ENCODE measurements at places on chromosomes 2 and 18. TPM values are rescaled to one million over a fixed set of nuclear protein-coding genes. Genes with fewer than 3 reads are reported as not detected.

DNA sequence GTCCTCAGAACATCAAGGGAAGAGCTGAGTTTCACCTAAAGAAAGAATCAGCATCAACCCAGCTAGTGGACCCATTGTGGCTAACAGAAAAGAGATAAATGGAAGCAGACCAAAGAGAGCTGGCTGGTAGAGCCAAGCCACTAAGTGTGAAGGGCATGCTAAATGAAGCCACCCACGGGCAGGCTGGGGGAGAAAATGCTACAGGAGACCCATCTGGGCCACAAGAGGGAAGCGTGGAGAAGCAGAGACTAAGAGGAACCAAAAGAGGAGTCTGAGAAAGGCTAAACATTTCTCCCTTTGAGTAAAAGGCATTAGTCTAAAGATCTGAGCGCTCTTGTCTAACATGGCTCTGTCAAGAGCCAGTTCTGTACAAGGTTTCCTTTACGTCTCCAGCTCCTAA is 15.8 kb downstream of the CWC22 start:
- DNase-seq = peak; percentile 22

The GNAL gene
- total RNA-seq = 0.10 TPM

DNA sequence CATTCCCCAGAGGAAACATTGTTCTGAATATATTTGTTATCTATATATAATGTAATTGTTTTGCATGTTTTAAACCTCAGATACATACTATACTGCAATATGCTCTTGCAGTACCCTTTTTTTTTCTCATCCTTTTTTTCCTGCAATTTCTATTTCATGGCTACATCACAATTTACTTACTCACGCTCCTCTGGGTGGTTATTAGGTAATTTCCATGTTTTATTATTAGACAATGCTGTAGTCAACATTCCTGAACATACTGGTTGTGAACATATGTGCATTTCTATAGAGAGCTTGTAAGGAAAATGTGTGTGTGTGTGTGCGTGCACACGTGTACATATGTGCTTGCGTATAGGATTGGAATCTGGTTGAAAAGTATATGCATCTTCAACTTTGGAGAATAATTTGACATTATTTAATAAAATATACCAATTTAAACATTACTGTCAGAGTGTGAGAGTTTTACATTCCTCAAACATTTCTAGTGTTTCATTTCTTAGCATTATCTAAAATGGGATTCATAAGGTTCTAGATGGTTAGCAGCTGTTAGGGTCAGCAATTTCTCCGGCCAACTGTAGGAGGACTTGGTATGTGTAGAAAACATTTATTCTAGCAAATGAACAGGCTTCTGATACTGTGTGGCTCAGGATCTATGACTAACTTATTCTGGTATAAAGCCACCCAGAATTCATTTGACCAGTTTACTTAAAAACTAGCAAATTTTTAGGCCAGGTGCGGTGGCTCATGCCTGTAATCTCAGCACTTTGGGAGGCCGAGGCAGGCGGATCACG is 22.4 kb downstream of the NCOA1 start:
- DNase-seq = no peak

GRCh38 chr2:133123904-133124303 is 444.4 kb downstream of the NCKAP5 start:
- no peak for DNase-seq

The REG3G gene
- total RNA-seq = 0.23 TPM

The RFX8 gene
- 10.6 TPM for total RNA-seq

GRCh38 chr2:236607471-236608187 is 38.0 kb downstream of the ACKR3 start:
- DNase-seq = peak; percentile 26

DNA sequence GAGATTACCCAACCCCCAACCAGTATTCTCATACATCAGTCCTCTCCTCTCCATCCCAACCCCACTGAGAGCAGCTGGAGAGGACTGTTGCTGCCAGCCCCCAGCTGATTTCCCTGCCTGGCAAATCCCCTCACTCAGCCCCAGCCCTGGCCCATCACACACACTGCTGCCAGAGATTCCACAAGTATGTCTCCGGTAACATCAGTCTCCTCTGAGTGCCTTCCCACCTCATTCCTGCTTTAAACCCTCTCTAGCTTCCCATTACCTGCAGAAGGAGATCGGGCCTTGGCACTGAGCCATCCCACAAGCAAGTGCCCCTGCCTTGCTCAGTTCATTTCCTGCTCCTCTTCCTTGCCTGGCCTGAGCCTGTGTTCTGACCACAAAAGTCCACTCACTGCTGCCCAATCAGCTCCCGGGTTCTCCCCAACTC is 50.6 kb upstream of the ZFP36L2 start:
- DNase-seq = peak; percentile 70

- no peak for DNase-seq
Measured at GRCh38 chr2:161115605-161116380, 44.4 kb upstream of the TANK start.

DNA sequence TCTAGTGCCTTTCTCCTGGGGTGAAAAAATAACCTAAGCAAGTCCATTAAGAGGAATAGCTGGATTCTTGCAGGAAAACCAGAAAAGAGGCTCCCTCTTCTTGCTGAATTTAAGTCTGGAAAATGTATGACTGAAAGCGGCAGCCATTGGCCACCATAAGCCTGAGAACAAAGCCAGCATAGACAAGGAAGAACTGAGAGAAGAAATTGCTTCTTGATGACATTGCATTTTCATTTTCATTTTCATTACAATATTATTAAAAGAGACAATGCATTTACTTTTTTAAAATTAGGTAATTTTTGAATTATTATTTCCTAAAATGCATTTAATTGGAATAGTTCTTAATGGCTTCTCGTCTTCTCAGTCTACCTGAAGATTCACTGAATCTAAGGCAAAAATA is 1157.5 kb upstream of the ZEB2 start:
- no peak for DNase-seq

GRCh38 chr2:239544918-239545465 is 144.2 kb upstream of the HDAC4 start:
- DNase-seq = peak; percentile 19

- no peak for DNase-seq
Measured at GRCh38 chr2:222176890-222177289, 121.9 kb downstream of the PAX3 start.

DNA sequence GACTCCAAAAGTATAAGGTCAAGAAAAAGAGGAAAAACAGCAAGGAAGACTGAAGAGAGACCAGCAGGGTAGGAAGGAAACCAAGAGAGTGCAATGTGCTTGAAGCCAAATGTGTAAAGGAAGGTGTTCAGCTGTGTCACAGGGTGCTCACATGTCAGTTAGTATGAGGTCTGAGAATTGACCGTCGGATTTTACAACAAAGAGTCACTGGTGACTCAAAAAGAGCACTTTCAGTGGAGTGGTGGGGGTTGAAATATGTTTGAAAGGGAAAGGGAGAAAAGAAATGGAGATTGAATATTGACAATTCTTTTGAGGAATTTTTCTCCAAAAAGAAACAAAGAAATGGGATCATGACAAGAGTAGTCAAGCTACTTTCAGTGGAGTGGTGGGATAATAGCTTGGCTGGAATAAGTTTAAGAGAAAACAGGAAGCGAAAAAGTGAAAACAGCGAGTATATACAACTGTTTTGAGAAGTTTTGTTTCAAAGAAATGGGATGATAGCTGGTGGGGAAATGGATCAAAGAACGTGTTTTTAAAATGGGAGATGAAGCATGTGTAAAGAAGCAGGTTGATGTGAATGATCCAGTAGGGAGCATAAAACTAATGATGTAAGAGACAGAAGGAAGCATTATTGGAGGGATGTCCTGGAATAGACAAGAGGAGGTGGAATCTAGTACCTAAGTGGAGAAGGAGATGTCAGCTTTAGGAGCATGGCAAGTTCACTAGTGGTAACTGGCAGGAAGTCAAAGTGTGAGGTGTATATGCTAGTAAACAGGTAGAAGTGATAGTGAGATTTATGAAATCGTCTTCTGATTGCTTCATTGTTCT is 3.6 kb upstream of the TSPYL6 start:
- DNase-seq = peak; percentile 38

DNA sequence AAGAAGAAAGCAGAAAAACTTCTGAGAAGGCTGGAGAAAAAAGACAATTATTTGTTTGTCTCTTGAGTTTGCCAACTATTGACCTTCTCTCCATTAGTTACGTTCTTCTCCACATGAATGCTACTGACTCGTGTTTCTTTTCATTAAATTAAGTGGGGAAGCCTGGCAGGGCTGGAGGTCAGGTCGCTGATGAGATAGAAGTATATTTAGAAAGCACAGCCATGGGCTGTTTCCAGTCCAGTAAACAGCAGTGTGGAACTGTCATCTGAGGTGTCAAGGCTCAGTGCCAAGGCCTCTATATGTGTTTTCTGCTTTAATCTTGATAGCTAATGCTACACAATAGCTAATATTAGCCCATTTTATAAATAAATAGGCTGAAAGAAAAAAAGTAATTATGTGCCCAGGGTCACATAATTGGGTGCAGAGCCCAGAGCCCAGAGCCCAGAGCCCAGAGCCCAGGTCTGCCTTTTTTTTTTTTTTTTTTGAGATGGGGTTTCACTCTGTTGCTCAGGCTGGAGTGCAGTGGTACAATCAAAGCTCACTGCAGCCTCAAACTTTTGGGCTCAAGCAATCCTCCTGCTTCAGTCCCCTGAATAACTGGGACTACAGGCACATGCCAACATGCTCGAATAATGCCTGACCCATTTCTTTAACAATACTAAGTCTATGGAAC is 6.3 kb downstream of the MSGN1 start:
- DNase-seq = no peak

The PJVK gene
- 0.47 TPM for total RNA-seq

The FAP gene
- total RNA-seq = not detected

DNA sequence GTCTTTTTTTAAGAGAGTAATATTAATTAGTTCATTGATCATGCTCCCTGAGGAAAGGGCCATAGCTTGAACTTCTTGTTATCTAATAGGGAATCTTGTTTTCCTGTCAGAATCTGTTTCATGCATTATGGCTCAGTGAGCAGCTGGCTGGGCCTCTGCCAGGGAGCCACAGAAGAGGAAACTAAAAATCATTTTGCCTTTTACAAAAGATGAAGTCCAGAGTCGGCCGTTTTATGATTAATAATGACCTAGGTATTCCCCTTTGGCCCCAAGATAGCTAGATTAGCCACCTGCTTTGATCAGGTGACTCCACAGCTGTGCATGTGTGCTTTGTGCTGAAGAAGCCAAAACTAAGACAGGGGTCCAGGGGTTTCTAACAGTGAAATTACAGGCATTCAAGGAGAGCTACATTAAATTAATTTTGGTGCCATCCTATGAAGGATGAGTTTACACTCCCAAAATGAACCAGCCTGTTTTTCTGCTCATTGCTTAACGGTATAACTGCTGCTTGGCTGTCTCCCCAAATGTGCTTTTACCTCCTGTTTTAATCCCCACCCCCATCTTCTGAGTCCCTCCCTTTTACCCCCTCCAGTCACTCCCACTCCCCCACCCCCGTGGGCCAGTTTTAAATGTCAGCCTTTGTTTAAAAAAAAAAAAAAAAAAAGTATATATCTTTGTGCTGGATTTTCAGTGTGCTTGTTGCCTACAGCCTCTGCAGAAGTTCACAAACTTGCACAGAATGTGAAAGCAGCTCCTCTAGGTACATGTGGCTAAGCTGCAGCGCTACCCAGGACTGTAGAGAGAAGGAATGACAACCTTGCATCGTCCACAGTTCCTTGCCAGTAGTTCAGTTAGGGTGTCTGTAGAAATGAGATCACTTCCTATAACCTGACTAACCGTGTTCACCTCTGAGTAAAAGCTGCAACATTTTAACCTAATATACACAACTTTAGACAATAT is 93.1 kb downstream of the CABLES1 start:
- DNase-seq = peak; percentile 23

DNA sequence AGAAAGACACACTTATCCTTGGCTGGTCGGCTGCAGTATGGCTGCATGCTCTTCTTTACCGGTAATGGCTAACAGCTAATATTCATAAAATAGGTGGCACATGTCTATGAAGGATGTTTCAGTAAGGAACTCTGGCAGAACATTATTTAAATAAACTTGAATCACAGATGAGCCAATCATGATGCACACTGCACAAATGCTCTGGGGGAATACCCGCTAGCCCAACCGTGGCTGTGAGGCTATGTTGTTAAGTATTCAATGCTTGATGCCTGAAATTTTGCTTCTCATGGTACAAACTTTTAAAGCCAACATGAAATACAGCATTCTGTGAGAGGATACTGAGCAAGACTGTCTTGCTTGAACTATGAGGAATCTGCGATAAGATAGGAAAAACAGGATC is 505.8 kb downstream of the ZEB2 start:
- no peak for DNase-seq

The STARD6 gene
- total RNA-seq = not detected

DNA sequence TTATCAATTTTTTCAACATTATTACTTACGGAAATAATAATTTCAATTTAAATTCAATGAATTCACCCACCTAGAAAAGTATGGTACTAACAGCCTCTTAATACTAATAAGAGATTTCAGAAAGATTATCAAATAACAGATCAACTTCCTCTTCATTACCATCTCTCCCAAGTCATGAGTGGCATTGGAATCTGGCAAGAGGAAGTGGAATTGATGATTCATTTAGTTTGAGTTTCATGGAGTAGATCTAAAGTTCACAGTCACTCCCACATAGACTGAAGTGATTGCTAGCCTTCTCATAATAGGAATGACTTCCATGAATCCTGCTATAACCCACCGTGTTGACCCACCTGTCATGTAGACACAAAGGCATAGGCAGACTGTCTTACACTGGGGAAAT is 77.7 kb upstream of the WDR75 start:
- DNase-seq = peak; percentile 78

DNA sequence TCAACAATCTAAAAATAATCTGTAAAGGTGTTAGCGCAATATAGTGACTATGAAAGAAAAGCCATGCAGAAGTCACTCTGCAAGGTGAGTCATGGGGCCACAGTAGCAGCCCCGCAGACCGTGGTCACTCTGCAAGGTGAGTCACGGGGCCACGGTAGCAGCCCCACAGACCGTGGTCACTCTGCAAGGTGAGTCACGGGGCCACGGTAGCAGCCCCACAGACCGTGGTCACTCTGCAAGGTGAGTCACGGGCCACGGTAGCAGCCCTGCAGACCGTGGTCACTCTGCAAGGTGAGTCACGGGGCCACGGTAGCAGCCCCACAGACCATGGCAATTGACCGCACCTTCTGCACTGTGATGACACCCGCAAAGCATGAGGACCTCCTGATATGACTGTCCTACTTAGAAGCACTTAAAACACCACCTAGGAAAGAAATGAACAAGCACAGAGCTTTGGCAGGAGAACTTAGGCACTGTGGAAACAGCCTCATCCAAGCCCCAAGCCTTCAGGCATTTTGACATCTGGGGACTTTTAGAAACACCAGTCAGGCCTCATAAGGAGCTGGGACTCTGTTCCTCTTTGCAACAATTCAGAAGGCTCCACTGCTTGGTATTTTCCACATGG is 70.1 kb downstream of the LDLRAD4 start:
- no peak for DNase-seq

DNA sequence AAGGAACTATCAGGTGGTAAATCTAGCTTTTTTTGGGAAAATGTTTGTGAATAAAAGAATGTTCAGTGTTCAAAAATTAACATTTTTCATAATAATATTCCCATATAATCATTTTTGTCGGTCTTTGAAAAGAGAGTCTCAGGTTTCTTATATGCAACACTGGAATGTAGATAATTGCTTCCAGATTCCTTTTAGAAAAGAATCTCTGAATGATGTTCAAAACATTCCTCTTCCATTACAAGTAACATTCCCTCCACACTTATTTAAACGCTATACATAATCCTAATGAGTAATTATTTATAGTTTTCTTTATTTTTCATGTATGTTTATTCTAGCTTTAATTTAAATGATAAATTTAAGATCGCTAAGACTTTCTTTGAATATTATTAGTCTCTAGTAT is 7.0 kb downstream of the ZSWIM2 start:
- DNase-seq = no peak

The RPE gene
- 103 TPM for total RNA-seq
